CD4-positive, alpha-beta T cell treated with Interleukin-17A for 1 hour (primary cell): ENCODE measurements at places on chromosomes 16 and 17.

DNA sequence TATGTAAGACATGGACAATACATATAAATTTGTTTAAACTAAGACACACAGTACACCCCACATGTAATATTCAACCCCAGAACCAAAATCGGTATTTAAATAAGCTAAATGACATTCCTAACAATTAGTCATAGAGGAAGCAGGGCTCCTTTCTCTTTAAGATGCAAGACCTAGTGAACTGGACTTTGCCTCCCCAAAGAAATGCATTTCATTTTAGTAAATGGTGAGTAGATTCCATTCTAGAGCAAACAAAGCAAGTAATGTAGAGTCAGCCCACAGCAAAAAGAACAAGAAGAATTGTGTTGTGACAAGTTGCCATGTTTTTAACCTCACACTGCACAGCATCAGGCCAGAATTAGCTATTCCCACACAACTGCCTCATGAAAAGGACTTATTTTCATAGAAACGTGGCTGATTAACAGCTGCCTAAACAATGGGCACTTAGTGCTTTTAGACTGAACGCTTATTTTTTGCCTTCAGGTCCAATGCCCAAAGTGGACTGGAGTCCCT is 14.4 kb downstream of the DNAJC7 start:
- DNase-seq: no peak

GRCh38 chr17:55391244-55391757 is 30.3 kb downstream of the MMD start:
- DNase-seq: no peak

DNA sequence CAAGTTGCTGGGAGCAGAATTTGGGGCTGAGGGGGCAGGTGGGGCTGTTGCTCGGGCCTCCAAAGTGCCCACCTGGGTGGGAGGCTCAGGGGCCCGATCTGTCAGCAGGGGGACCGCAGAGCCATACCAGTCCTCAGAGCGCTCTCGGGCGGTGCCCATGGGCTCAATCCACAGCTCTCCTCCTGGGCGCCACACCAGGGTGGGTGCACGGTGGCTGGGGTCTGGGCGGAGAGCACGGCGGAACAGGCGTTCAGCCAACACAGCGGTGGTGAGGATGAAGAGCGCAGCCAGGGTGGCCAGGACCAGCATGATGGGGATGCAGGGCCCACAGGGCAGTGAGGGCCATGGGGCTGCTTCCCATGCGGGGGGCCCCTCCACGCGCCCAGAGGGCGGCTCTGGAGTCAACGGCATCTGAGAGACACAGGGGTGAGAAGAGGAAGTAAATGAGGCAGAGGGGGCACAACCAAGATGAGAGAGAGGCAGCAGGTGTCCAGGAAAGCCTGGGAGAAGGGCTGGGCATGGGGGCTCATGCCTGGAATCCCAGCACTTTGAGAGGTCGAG is 1.2 kb downstream of the C16orf54 start:
- peak; percentile 30 for DNase-seq

DNA sequence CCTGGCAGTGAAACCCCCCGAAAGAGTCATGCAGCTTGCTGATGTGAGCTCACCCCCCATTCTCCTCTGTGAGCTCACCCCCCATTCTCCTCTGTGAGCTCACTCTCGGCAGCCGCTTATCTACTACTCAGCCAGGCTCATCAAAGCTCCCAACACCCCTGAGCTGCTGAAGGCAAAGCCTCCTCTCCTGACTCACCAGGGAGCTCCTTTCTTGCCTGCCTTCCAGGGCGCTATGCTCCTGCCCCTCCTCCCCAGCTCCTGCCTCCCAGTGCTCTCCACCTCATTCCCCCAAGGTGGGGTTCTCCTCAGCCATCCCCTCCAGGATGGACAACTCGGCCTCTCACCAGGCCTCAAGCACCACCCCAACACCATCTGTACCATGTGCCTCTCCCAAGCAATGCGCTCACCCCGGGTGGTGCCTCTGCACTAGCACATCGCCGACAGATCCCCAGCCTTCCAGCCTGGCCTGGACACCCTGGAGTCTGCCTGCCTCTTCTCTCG is 27.7 kb upstream of the FAAP100 start:
- DNase-seq: no peak

DNA sequence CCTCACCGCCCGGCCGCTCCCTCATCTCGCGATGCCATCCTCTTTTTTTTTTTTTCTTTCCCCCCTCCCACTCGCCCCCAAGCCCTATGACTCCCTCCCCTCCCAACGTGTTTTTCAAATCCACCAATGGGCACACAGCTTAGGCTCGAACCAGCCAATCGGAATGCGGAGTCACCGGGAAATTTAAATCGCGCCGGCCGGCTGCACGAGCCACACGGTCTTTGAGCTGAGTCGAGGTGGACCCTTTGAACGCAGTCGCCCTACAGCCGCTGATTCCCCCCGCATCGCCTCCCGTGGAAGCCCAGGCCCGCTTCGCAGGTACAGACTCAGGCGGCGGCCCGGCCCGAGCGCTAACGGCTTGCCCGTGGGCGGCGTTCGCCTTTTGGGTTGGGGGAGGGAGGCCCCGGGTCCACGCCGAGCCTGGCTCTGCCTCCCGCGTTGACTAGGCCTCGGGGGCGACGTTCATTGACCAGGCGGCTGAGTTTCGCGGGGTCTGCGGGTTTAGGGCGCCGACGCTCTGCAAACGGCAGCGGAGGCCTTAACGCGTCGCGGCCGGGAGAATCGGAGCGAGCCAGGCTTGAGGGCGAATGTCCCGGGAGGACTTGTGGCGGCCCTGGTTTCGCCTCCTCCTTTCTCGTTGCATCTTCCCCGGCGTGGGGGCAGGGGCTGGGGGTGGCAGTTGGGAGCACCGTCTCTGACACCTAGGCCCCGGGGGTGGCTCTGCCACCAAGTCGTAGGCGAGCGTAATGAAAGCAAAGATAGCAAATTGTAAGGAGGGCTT is at the start of gene KPNA2:
Gene KPNA2 (plus strand): TSS at position 213 of the 781 bp plus-strand sequence. CDS start 1,398 bp downstream, outside the sequence.
- peak; percentile 98 for DNase-seq

DNA sequence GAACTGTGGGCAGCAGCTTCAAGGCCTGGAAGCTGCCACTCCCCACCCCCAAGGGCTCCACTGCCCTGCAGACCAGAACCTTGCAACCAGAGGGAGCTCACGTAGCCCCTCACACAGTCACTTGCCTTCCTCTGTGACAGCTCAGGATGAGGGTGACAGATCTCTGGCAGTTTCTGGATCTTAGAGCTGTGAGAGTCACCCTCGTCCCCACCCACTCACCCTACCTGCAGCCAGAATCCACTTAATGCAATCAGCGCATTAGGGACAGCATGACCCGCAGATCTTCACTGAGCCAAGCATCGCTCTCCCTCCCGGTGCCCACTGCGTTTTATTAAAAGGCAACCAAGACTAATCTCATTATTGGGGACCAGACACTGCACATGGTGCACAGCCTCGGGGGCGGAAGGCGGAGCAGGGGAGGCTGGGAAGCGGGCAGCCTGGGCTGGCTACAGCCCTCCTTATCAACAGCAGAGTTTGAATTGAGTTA is 3.5 kb downstream of the CYB561 start:
- DNase-seq: no peak

DNA sequence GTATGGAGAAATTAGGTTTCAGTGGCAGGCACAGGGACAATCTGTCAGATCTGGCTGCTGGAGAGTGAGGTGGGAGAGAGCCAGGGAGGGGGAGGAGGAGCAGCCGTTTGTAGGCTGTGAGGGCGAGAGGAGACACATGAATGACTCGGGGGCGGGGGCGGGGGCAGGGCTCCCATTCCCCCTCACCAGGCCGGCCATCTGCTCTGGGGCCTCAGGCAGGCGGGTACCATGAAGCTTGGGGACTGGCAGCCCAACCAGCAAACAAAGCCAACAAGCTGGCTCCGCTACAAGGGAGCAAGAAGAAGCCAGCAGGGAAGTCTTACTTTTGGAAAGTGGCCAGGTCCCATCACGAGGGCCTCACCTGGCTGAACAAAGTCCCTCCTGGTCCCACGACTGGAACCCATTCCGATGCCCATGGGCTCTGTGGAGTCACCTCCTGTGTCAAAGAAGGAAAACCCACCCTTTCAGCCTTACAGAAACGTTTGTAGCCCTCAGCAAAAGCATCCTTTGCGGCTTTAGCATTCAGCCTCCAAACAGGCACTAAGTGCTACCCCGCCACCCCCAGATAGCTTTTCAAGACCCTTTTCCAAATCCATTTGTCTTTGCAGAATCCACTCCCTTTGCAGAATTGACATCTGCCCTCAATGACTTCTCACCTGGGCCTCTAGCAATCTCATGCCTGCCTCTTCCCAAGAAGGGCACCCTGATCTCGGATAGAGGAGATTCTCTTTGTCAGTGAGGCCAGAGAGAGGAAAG is 9.2 kb upstream of the SSTR2 start:
- DNase-seq: no peak

- DNase-seq: no peak
Observed at GRCh38 chr16:48546774-48547173, 63.2 kb downstream of the N4BP1 start.

- DNase-seq: no peak
Observed at GRCh38 chr16:19857593-19858339, 26.9 kb downstream of the GPRC5B start.

DNA sequence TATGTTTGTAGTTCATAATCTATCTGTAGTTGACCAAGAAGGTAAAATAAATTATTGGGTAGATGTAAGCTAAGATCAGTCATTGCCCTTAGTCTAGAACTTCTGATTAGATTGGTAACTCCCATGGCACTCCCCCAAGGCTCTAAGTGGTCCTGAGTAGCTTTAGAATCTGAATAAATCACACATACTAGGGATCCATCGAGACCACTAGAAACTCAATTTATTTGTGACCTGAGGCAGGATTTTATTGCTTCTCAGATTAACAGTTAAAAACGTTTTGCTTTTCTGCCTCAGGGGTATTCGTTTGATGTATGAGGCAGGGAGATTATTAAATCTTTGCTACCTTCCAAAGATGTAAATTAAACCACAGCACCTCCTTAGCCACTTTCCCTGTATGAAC is 24.9 kb downstream of the CMTR2 start:
- DNase-seq: no peak

DNA sequence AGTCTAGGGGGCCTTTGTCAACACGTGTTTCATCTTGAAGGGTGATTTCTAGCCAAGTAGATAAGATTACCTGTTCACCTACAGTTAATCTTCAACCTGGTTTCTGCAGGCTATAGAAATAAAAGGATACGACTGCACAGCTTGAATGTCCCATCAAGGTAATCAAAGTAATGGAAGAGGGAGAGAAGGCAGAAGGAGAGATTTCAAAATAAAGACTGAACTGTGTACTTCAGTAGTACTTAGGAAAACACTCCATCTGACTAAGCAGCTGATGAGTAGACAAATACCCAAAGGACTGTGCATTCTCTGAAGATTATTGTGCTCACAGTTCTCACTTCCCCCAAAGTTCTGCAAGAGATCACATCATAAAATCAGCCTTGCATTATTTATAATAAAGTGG is 5.8 kb upstream of the RFFL start:
- no peak for DNase-seq

GRCh38 chr17:66784621-66785364 is 50.1 kb upstream of the CACNG5 start:
- DNase-seq: no peak

GRCh38 chr16:58727028-58727781 is 6.9 kb downstream of the GOT2 start:
- no peak for DNase-seq

DNA sequence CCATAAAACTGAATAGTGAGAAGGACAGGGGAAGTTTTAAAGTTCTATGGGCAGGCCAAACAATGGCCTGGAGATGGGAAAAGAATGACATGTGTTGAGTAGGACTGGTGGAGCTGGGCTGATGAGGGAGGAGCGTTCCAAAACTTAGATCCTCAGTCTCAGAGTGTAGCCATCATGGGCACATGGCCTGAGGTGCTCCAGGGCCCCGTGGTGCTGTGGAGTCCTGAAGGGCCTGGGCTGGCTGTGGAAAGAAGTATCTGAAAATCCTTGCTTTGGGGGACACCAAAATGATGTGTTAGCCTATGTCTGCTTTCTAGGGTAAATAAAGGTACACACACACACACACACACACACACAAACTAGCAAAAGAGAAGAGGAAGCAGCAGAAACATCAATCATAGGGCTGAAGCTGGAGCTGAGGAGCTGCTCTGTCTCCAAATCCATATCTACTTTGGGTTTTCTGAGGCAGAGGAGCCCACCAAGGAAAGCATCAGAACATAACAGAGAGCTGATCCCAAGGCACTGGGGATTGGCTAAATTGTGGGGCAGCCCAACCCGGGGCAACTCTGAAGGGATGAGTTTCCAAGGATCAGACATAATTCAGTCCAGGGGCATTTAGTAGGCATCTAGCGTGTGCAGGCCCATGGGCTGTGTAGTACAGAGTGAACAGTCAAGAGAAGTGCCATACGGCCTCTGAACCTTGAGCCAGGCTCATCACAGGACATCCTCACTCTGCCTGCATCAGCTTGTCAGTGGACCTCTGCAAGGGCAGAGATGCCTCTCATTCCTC is 85.2 kb downstream of the C16orf78 start:
- DNase-seq: no peak

DNA sequence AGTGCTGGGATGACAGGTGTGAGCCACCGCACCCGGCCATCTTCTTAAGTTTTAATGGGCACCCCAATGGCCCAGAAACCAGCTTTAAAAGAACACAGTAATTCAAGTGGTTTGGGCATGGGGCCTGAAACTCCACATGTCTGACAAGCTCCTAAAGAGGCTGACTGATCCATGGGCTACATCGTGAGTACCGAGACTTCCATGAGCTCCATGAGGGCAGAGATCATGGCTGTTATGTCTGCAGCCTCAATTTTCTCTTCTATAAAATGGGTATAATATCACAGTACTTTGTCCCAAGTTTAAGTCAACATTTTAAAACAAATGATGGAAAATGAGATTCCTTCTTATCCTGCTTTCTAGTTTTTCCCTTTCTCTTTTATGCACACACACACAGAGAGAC is 397.6 kb upstream of the MAF start:
- no peak for DNase-seq

GRCh38 chr17:37292429-37293139 is 83.2 kb upstream of the C17orf78 start:
- DNase-seq: no peak

DNA sequence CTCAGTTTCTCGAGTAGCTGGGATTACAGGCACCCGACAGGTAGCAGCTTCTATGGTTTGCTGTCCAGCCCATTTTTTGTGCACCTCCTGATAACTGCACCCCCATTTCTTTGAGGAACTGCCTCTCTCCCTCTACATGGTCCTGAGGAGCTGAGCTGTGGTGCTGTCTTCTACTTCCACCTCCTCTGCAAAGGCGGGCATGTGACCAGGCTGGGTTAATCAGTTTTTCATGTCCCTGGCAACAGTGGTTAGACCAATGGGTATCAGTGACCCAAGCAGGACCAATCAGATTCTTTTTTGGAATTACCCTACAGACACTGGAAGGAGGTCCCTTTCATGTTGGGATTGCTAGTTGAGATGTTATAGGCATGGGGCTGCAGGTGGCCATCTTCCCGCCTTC is 41.3 kb downstream of the TBX21 start:
- DNase-seq: no peak
